ENCODE measurements at places on chromosomes 12 and 14. TPM values are rescaled to one million over a fixed set of nuclear protein-coding genes. Genes with fewer than 3 reads are reported as not detected.

GRCh38 chr14:54789166-54789565 lies 113.5 kb downstream of the GCH1 start:
- no peak for DNase-seq

- DNase-seq: no peak
These were observed 444.0 kb downstream of the CCER1 start for GRCh38 chr12:90510948-90511347.

DNA sequence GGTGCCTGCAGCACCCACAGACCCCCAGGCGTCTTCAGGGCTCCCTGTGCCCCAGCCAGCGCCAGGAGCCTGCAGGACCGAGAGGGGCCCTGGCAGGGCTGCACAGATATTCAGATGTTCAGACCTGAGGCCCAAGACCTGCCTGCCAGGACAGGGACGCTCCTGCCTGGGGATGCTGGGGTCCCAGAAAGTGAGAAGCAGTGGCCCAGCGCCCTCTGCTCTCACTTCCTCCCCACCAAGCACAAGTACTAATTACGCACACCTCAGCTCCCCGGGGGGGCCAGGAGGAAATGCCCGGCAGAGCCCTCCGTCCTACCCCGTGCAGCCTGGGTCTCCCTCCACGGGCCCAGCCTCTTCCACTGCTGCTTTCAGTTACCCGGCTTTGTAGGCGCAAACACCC lies 28.8 kb upstream of the INF2 start:
- DNase-seq: no peak

- DNase-seq: peak; percentile 84
These were observed at the start of gene CLSTN3 for GRCh38 chr12:7129872-7130691. CLSTN3 (plus strand) TSS chr12:7130371; CDS start chr12:7130649, 278 bp downstream.

Gene COL2A1
- total RNA-seq: not detected

Gene TROAP
- 46.0 TPM for total RNA-seq

- no peak for DNase-seq
These were observed 896 bp downstream of the HHIPL1 start for GRCh38 chr14:99645545-99646505.

- DNase-seq: no peak
These were observed 27.8 kb downstream of the CLIP1 start for GRCh38 chr12:122394626-122395194.
